ENCODE measurements at places on chromosomes 13 and 19.

DNA sequence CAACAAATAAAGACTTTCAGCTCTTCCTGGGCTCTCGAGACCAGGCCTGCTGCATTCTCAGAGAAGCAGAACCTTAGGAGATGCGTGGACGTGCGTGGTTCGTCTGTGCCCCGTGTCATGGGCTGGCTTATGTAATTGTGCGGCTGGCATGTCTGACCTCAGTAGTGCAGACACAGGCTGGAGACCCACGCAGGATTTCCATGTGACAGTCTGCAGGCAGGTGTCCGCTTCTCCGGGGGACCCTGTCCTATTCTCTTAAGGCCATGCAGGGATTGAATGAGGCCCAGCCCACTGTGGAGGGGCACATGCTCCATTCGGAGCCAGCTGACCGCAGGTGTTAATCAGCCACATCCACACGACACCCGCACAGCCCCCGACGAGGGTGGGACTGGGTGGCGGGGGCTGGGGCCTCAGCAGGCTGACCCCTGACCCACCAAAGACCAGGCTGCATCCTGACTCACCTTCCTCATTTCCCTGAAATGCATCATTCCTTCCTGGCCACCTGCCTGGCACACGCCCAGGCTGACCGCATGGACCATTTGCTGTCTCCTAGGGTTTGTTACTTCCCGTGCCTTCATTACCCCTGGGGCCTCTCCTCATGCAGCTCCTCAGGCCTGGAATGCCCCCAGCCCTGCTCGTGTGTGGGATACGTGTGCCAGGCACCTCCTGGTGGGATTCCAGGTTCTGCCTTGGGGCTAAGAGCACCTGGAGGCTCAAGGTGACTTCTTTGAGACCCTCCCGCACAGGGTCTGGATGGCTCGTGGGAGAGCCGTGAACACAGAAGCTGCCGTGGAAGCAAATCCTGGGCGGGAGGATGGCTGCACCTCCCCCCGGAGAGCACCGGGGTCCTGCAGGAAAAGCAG is 10.7 kb upstream of the MCF2L start:
- DNase-seq, result no peak

- no peak for DNase-seq
Measured at GRCh38 chr19:2129486-2129885, 21.9 kb downstream of the AP3D1 start.

DNA sequence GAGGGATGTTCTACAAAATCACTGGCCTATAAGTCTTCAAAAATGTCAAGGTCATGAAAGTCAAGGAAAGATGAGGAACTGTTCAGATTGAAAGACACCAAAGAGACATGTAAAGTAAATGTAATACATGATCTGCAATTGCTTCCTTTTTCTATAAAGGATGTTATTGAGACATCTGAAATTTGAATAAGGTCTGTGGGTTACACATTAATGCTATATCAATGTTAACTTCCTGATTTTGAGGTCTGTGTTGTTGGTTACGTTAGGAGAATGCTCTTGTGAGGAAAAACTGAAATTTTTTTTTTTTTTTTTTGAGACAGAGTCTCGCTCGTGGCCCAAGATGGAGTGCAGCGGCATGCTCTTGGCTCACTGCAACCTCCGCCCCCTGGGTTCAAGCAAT is 197.4 kb downstream of the RGCC start:
- no peak for DNase-seq

- peak; percentile 43 for DNase-seq
Measured at GRCh38 chr19:45882652-45883585, 3.0 kb downstream of the IRF2BP1 start.

DNA sequence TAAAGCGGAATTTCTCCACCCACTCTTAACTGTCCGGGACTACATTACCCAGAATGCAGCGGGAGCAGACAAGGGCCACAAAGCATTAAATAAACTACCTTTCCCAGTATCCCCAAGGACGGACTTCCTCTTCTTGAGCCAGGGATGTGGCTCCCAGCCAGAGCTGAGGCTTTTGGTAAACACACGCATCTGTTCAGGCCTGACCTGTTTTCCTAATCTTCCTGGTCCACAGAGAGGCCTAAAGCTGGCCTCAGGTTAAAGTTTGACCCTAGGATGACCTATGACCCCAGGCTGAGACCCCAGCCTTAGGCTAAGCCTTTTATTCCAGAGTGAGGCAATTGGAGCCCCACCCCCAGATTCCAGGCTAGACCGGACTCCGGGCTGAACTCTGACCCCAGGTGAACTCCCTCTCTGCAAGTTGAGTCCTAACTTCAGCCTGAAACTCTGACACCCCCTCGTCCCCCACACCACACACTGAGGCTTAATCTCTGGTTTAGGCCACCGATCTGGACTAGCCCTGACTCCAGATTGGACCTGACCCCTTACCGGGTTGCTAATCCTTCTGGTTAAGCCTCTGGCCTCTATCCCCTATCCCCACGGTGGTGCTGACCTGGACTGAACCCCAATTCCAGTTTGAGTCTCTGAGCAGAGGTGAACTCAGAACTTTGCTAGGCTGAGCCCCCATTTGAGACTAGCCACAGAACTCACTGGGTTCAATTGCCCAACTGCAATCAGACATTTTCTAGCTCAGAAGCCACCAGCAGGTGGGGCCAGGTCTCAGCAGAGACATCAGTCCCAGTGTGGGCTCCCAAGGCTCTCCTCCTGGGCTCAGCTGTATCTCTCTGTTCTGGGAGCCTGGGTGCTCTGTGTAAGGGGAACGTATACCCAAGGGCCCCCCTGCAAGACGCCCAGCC is 750 bp upstream of the GPR108 start:
- peak; percentile 36 for DNase-seq

DNA sequence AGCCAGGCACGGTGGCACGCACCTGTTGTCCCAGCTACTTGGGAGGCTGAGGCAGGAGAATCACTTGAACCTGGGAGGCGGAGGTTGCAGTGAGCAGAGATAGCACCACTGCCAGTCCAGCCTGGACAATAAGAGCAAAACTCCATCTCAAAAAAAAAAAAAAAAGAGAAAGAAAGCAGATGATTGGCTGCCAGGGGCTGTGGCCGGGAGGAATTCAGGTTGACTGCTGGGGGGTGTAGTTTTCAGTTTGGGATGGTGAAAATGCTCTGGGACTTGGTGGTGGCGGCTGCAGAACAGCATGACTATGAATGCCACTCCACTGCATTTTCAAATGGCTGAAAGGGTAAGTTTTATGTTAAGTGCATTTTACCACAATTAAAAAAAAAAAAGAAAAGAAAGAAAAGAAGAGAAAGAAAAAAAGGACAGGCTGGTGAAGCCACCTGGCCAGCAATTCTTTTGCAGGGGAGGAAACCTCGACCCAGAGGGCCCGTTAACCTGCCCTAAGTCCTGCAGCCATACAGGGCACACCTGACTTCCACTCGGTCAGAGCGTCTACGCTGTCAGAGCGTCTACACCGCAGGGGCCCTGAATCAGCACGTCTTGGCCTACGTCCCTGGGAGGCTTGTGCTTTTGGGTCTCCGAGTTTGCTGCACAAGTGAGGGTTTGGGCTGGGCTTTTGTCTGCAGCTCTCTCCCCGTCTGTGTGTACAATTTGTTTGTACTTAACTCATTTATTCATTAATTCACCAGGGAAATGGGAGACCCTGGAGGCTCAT is 3.6 kb downstream of the ISOC2 start:
- DNase-seq, result no peak

DNA sequence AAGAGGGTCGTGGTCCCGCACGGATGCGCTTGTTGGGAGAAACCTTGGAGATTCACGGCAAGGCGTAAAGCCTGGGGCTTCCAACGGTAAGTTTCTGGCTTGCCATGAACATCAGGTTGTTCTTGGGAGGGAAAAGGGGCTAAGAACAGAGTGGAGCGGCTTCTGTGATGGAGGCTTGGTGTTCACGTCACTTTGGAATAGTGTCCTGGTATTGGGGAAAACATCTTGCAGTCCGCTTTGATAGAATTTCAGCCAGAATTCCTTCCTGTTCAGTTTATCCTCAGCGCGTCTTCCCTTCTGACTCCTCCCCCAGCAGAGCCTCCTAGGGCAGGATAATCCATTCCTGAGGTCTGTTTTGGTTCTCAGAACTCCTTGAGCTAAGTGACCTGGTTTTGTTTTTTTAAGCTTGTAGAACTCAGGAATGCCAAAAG is 2.0 kb downstream of the KCTD15 start:
- DNase-seq, result no peak

DNA sequence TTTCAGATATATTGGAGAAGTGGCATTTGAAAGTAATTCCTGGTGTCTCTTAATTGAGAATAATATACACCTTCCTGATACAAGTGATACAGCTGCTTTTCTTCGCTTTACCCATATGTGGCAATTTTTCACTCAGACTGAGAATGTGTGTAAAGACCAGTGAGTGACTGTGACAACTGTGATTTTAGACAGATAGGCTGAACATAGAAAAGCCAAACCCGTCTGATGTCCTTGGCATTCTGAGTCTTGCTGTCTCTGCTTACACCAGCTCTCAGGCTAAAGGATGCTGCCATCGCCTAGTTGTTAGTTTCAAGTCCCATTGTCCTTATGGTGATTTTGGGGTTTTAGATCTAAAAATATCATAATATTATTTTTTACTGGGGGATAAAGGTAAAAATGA is 492.6 kb downstream of the RFC3 start:
- no peak for DNase-seq

GRCh38 chr19:56504581-56504980 is 3.1 kb upstream of the ZNF471 start:
- no peak for DNase-seq

GRCh38 chr13:32695602-32696250 is 109.5 kb downstream of the PDS5B start:
- no peak for DNase-seq

DNA sequence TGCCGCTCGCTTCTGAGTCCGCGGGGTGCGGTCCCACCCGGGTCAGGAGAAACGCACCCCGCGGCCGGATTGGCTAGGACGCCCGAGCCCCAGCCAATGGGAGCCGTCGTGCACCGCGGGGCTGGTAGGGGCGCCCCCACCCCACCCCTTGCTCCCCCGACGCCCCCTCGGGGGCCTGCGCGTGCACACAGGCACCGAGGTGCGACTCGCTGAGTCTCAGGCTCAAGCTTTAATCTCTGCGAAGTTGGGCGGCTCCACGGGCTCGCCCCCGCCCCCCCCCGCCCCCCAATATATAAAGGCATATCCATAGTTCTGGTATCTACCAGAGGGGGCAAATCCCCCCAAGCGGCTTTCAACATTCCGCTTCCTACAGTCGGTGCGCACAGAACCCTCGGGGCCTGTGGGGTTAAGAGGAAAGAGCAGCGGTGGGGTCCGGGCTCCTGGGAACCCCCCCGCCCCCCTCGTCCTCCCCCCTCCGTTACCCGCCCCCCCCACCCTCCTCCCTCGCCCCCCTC is at the start of gene COX6B2:
TSS of gene COX6B2 (minus strand) at position 22 of the 515 bp plus-strand sequence. CDS start 198 bp downstream, outside the sequence.
- DNase-seq, result no peak

DNA sequence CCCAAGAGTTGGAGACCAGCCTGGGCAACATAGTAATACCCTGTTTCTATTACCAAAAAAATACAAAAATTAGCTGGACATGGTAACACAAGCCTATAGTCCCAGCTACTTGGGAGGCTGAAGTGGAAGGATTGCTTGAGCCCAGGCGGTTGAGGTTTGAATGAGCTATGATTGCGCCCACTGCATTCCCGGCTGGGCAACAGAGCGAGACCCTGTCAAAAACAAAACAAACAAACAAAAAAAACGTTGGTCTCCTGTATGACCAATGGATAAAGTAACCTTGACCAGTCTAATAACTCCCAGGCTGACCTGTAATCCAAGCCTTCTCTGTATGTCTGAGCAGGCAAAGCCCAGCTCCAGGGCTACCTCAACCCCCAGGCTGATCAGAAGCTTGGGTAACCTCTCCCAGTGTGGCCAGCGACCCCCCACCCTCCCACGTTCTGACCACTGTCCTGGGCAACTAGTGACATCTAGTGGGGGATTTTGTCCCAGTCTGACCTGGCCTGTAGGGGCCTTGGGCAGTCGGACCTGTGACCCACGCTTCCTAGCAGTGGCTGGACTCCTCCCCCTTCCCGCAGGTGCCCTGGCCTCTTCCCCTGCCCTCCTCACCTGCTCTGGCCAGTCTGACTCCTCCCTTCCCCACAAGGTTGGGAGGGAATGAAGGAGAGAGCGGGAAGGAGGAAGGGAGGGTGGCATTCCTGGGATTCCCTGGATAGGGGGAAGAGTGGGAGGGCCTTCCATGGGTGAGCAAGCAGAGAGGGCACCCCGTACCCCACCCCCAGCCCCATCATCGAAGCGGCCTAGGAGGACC is 1.0 kb upstream of the BCAM start:
- no peak for DNase-seq

DNA sequence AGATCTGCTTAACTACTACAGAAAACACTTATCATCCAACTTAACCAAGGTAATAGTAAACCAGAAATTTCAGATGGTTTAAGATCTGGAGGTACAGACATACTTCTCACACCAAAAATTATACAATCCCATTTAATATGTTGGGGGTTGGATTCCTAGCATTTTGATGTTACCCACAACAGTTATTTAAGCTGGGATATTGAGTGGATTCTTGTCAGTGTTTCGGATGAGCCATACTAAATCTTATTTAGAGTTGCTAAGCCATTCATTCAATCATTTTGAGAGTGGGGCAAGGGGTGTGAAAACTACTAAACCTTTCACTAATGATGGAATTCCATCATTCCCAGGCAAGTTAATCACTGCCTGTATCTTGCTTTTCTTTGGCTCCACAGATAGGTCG is 40.6 kb downstream of the KATNAL1 start:
- DNase-seq, result no peak

GRCh38 chr13:39451301-39451700 is 151.7 kb downstream of the LHFPL6 start:
- DNase-seq, result no peak

GRCh38 chr19:55585658-55586339 is 5.2 kb upstream of the ZNF579 start:
- no peak for DNase-seq

DNA sequence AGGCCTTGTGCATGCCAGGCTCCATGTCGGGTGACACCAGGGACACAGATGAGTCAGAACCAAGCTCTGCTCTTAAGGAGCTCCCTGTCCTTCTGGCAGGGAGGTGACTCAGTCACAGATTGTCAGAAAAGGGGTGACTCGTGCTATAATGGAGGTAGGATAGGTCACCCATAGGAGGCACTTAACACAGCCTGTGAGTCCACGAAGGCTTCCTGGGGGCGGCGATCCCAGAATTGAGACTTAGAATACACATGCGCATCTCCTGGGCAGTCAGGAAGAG is 19.6 kb downstream of the FUZ start:
- no peak for DNase-seq

GRCh38 chr13:76968041-76968440 is 19.7 kb downstream of the ACOD1 start:
- DNase-seq, result no peak

GRCh38 chr19:39086386-39086785 is 2.2 kb downstream of the ACP7 start:
- no peak for DNase-seq

- DNase-seq, result no peak
Measured at GRCh38 chr13:95258619-95259194, 42.5 kb downstream of the ABCC4 start.

DNA sequence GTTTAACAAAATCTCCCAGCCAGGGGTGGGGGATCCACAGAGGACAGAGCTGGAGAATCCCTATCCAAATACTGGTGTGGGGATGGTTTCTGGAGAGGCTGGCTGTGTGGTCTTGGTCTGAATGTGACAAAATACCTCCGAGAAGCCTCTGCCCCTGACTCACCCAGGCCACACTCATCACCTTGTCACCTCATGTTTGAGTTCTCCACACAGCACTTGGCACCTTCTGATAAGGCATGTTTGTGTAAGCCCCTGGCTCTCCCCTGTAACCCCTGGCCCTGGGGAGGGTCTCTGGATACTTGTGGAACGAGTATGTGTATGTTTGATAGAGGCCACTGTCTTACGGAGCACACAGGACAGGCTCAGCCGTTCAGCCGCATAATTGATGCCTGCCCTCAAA is 14.7 kb downstream of the TECR start:
- no peak for DNase-seq

- DNase-seq, result no peak
Measured at GRCh38 chr13:20294497-20294896, 62.4 kb upstream of the GJB6 start.
